ENCODE measurements at places on chromosomes 3 and 15.

- no peak for DNase-seq
These were observed 6.7 kb downstream of the CISH start for GRCh38 chr3:50604628-50605588.

GRCh38 chr3:33482111-33482521 is 41.9 kb upstream of the UBP1 start:
- no peak for DNase-seq

DNA sequence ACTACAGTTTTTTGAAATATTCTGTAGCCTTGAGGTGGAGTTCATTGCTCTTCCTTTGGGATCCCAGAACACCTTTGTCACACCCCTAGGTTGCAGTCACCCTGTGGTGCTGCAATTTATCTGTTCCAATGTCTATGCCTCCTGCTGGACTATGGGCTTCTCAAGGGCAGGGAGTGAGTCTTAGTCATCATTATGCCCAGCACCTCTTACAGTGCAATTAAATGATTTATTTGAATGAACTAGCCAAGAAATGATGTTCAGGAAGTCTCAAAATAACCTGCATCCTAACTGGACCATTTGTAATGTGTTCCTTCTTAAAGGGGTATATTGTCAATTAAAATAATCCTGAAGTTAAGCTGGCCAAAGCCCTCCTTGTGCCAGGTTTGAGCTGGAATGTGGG is 28.5 kb downstream of the SHC4 start:
- DNase-seq = no peak

DNA sequence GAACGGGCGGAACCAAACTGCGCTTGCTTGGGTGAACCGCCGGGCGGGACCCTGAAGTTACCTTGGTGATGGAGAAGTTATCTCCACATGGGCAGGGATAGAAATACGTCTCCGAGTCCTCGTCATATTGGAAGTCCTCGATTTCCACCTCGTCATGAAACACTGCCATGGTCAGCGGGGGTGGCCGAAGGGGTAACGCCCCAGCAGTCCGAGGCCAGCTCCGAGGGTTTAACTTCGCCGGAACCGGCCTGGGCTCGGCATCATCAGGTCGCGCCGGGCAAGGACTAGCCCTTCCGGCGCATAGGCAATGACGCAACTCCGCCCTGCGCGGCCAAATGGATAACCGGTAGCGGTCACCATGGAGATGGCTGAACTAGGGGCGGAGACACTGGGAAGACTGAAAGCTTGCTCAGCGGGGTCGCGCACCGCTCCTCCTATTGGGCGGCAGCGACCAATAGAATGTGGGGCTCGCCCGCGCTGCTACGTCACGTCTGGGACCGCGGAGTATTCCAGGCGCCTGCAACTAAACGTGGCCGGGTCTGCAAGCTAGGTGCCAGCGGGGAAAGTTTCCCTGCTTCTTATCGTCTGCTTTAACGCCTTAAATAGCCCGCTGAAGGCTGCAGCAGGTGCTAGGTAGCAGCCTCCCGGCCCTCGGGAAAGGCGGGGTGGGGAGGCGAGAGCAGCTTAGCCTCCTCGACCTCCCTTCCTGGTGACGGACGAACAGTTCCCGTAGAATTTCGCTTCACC is at the start of the genes DPH3 and OXNAD1:
Gene DPH3 (minus strand): TSS at position 236 of the 747 bp plus-strand sequence. CDS start 67 bp downstream, at position 169.
Gene OXNAD1 (plus strand): TSS at position 505 of the 747 bp plus-strand sequence. CDS start 5,741 bp downstream, outside the sequence.
- peak; percentile 100 for DNase-seq

DNA sequence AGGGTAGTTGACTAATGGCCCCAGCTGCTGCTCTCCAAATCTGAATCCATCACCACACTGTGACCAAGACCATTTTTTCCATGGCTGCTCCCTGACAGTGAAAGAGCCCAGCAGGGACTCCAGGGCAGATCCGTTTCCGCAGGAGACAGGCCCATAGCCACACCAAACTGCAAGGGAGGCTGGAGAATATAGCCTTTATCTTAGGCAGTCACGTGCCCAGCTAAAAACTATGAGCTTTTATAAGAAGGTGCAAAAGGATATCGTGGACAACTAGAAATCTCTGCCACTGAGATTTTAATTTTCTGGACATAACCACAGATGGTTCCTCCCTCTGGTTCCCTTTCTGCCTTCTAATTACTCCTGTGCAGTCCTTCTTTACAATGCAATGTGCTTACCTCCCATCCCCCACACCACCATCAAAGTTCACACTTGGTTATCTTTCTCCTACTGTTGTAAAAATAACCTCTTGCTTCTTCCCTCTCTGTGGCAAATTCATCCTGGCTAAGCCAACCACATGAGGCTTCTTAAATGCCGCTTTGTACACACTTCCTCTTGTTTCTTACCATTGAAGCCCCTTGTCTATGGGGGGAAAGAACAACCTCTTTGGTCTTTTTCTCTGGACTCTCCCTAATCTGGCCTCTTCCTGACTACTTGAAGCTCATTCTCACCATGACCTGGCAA is 233.7 kb downstream of the SHQ1 start:
- peak; percentile 26 for DNase-seq

GRCh38 chr3:117633207-117633606 is 923.6 kb downstream of the TUSC7 start:
- DNase-seq = no peak

- DNase-seq = no peak
These were observed 664.0 kb upstream of the ADAMTS9 start for GRCh38 chr3:65351753-65352152.

GRCh38 chr3:197801891-197802778 is 11.1 kb downstream of the LRCH3 start:
- peak; percentile 52 for DNase-seq

DNA sequence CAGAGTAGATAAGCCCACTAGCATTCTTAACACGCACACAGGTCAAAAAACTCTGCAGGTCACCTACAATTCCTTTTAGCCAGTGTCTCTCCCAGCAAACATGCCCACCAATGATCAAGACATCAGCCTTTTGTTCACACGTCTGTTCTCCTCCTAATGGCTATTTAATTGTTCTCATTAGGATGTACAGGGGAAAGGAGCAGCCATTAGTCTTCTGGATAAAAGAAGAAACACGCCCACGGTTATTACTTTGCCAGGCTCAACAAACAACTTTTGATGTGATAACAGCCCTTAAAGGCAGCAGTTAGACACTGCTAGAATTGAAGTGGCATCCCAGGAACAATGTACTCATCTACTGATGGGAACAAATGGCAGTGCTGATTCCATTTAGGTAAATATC is 108.8 kb downstream of the NTRK3 start:
- DNase-seq = no peak

DNA sequence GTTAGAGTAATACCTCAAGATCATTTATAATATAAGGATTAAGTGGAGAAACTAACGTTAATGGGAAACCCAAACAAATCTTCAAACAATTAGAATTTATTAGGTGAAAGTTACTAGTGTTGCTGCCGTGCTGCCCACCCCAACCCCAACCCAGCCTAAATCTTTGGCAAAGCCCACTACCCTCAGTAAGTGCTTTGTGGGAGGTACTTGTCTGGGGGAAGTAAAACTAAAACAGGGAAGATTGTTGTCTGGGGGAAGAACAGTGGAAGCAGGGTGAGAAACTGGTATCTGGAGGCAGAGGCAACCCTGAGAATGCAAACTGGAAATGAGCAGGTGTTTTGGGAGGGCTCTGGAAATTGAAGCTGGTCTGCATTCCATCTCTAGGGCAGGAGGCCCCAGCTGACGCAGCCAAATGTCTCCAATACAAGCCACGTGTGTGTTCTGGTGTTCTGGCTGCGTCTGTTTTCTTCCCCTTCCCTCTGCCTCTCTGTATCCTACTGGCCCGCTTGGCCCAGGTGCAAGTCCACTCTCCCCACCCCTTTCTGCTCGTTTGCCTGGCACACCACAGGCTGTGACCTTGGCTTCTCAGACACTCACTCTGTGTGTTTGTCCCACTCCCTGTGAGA is 32.7 kb downstream of the FEM1B start:
- no peak for DNase-seq

GRCh38 chr3:169964176-169964575 is 2.4 kb upstream of the SEC62 start:
- no peak for DNase-seq

GRCh38 chr3:158210067-158210466 is 100.2 kb downstream of the RSRC1 start:
- DNase-seq = no peak

DNA sequence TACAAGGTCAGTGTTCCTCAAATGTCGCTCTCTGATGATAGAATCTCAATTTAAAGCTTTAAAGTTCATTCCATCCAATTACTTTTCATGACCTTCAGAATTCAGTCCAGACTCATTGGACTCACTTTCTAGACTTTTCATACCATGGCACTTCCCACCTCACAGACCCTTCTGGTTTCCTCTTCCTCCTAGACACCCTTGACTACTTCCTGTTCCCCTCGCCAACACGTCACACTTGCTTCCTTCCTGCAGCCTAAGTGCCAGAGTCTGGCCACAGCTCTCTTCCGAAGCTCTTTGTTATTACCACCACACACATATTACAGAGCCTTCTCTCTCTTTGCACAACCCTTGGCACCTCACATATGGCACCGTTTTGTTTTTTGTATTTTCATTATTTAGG is 59.1 kb upstream of the UMPS start:
- no peak for DNase-seq

GRCh38 chr15:61807281-61807929 is 252.8 kb downstream of the VPS13C start:
- DNase-seq = no peak

All from hematopoietic multipotent progenitor cell treated with erythropoietin and hydrocortisone succinate and interleukin-3 and kit ligand, for 8 days (in vitro differentiated cells).